ENCODE measurements at places on chromosomes 5 and 9.

GRCh38 chr5:9363449-9363848 is 182.4 kb downstream of the SEMA5A start:
- no peak for DNase-seq

DNA sequence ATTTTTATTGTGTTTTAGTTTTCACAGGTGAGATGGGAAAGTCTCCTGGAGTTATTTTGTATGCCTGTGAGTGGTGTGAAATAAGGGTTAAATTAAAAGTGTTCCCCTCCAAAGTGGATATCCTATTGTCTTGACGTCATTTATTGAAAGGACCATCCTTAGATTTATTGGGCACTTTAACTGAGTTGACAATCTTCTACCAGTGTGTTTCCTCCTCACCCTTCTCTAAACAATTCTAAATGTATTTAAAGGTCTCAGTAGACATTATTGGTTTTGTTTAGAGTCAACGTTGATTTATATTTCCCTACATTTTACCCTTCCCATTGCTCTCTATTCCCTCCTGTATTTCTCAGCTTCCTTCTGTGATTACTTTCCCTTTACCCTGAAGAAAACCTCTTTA is 40.8 kb downstream of the PRRC1 start:
- no peak for DNase-seq

- DNase-seq: no peak
Measured at GRCh38 chr5:1501372-1502045, 22.3 kb downstream of the LPCAT1 start.

DNA sequence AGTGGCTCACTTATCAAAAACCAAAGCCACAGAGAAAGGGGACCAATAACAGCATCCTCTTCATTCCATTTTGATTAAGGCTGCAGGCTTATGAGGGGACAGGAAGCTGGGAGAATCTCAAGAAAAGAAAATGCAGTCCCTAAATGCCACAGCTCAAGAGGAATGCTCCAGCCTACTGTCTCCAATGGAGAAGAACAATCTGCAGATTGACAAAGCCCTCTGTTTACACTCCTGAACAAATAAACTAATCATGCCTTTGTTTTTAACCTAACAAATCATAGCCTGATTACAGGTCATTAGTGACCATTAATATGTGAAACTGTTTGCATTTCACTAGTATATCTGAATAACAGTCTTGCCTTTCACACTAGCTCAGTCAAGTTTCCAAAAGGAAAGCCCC is 26.5 kb downstream of the PPP2R2B start:
- no peak for DNase-seq

- no peak for DNase-seq
Measured at GRCh38 chr5:160310552-160311295, 1.6 kb downstream of the CCNJL start.

DNA sequence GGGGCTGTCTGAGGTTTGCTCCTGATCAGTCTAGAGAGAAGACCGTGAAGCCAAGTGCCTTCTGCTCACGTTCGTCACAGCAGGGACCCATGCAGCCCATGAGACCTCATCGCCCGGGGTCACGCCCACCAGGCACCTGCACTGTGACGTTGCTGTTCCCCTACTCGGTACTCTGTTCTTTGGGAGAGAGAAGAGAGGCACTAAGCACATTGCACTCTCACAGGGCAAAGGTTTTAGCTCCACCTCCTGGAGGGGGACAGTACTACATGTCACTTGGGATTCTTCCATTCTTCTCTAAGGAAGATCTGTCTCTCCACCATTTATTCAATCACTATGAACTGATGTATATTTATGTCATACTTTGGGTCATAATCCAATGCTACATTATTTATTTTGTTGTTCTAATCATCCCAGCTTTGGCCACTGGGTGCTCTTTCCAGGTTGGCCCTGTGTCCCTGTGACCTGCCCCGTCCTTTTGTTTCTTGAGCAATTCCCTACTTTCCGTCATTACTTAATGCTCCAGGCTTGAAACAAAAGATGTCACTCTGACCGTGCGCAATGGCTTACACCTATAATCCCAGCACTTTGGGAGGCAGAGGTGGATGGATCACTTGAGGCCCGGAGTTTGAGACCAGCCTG is 31.4 kb upstream of the BRD3 start:
- peak; percentile 77 for DNase-seq

GRCh38 chr5:40909723-40910122 is 426 bp downstream of the C7 start:
- no peak for DNase-seq

- DNase-seq: peak; percentile 7
Measured at GRCh38 chr5:69454460-69455249, 37.9 kb upstream of the OCLN start.

DNA sequence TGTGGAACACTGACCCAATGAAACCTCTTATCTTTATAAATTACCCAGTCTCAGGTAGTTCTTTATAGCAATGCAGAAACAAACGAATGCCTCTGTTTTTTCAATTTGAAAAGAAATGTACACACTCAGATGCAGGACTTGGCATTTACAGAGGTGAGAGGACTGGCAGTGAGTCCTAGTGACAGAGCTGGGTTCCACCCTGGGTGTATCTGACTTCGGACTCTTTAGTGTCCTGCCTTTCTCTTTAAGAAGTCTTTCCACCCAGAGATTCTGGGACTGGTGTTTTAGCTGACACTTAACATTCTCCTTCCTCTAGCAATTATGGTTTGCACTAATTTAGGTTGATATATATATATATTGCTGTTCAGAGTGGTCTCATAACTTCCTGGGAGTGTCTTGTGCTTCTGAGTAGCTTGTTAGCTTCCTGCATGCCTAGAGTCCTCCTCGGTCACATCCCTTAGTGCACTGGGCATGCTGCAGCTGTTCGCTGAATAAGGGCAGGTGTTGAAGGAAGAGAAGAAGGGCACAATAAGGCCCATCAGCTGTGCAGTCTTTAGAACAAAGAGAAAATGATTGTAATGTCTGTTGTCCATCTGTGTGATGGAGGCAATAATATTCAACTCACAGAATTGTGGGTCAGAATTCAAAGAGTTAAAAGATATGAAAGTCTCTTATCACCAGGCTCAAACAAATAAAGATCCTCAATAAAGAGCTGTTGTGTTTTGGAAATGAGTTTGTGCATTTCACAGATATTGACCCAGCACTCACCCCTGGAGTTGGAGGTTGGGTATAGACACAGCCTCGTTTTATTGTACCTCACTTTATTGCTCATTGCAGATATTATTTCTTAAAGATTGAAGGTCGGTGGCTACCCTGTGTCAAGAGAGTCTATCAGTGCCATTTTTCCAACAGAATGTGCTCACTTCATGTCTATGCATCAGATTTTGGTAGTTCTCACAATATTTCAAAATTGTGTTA is 187.1 kb downstream of the TRIM32 start:
- no peak for DNase-seq

GRCh38 chr5:135394095-135394494 is 4.9 kb downstream of the MACROH2A1 start:
- no peak for DNase-seq

- DNase-seq: peak; percentile 84
Measured at GRCh38 chr5:37722236-37723161, 117.3 kb downstream of the GDNF start.

GRCh38 chr9:81490605-81491331 is 198.6 kb downstream of the TLE1 start:
- no peak for DNase-seq

GRCh38 chr5:68456756-68457217 is 241.2 kb downstream of the PIK3R1 start:
- no peak for DNase-seq

- DNase-seq: no peak
Measured at GRCh38 chr9:31573561-31573960, 810.9 kb upstream of the ACO1 start.

DNA sequence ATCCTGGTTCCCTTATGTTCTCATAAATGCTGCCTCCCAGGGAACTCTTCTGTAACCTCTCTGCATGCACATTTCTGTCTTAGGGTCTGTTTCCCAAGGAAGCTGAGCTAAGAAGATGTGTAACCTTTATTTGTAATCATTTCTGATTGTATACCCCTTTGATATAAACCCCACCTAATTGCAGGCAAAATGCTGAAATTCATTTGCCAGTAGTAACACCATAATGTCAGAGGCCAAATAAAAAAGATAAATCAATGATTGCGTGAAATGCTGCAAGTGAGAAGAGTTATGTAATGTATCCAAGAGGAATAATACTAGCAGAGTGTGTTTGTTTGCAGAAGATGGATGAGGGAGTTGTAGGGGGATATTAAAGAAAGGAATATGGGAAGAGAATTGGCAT is 822.6 kb upstream of the GRAMD2B start:
- no peak for DNase-seq

DNA sequence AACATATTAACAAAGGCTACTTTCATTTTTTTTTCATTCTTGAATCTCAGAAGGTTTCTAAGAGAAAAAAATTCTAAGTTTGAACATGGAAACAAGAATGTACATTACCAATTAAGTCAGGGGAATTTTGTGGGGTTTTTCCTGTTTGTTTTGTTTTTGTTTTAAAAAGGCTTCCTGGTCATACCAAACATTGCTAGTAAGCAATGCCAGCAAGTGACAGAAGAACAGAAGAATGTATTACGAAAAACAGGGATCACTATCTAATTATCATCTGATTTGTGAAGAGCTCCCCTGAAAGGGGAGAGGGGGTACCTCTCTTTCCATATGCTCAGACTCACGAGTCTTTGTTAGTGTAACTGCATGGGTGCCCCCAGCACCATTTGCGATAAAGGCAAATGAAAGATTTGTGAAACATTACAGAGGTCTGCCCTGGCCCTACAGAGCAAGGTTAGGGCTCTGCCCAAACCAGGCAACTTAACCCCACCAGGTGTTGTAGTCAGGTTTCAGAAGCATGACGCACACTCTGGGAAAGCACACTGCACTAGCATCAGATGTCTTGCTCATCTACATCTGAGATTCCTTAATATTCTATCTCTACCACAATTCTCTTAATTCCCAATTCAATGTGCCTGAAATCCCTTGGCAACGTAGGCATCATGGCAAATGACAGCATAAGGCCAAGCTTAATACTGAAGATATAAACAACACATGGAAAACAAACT is 268.2 kb downstream of the MLLT3 start:
- no peak for DNase-seq

DNA sequence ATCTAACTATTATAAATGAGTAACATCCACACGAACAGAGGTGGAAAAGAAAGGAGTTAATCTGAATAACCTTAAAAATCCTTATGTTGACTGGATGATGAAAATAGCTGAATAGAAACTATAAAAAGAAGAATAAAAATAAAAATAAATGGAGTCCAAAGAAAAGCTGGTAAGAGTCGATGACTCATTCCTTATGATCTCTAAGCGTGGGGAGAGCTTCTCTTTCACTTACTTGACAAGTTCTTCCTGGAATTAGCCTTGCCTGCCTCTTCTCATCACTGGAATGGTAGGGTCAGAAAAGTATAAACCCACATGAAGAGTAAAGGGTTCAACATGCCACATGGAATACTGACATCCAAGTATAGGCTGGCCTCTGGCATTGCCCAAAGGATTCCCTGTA is 477.0 kb upstream of the RGMB start:
- no peak for DNase-seq

DNA sequence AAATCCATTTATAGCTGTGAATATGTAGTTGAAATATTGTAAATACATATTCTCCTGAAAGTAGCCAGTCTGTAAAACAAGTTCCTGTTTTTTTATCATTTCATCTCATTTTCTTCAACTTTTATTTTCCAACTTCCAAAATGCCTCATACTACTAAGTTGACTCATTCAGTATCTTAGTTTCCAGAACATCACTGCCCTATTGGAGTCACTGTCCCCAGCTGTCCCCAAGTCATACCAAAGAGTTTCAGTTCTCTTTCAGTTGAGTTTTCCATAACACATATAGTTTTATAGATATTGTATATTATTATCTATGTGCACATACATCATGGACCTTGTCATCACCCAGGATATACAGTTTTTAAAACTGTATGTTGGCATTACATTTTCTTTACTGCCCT is 261.7 kb downstream of the CDH12 start:
- DNase-seq: no peak

- DNase-seq: peak; percentile 20
Measured at GRCh38 chr9:89528540-89528939, 30.6 kb upstream of the SEMA4D start.

GRCh38 chr5:151663617-151664293 is 23.0 kb downstream of the SPARC start:
- DNase-seq: peak; percentile 73

- DNase-seq: no peak
Measured at GRCh38 chr9:105254226-105254625, 9.8 kb downstream of the SLC44A1 start.

DNA sequence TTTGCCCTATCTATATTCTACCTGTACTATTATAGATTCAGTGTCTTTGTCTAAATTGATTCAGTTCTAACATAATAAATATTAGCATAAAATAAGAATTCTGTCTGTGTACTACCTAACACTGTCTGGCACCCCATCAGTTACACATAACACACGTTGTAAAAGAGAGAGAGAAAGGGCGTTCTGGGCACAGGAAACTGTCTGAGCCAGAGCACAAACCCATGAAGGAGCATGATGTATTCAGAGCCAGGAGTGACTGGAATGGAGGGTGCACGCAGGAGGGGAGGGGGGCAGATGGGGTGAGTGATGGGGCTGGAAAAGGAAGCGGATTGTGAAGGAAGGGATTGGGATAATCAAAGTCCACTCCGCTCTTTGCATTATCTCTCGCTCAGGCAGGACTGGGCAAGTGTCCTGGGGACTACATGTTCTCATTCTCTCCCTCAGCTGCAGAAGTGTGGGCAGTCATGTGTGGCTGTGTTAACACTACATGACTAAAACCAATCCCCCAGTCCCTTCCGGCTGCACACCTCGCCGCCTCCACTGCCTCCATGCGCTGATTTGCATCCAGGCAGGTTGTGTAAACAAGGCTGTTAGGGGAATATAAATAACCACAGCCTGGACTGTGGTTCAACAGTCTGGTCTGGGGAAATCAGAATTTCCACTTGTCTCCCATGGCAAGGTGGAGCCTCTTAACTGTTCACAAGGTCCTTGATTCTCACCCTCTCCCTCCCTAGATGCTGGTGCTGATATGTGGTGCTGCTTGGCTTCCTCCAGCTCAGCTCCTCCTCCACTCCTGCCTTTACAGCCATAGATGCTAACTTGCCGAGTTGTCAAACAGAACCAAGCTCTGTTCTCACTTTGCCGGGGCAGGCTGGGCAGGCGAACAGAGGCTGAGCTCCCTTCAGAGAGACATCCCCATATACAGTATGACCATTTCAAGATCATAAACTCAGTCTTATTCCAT is 367.5 kb upstream of the BRINP1 start:
- DNase-seq: no peak

- DNase-seq: peak; percentile 28
Measured at GRCh38 chr5:151094030-151094851, 13.4 kb upstream of the TNIP1 start.

- DNase-seq: no peak
Measured at GRCh38 chr9:16729651-16730050, 140.8 kb downstream of the BNC2 start.

GRCh38 chr5:115455301-115455707 is 89.3 kb downstream of the FEM1C start:
- peak; percentile 68 for DNase-seq

DNA sequence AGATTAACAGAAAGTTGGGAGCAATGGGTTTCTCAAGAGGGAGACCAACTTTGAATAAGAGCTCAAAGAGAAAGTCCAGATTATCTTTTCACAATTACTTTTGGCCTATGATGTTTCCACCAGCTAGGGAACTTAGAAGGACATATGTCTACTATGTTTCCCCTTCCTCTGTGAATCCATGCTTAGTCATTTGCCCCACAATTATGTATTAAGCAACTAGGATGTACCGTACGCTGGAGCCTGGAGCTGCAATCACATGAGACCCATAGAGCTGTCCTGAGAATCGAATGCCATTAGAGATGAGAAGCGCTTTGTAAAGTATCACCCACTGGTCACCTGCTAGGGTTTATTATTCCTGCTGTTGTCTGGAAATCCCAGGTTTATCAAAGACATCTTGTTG is 78.8 kb downstream of the PDE6A start:
- peak; percentile 35 for DNase-seq

Data from inflammatory macrophage (primary cell).